ENCODE measurements at places on chromosomes 6 and 20. TPM values are rescaled to one million over a fixed set of nuclear protein-coding genes. Genes with fewer than 3 reads are reported as not detected.

DNA sequence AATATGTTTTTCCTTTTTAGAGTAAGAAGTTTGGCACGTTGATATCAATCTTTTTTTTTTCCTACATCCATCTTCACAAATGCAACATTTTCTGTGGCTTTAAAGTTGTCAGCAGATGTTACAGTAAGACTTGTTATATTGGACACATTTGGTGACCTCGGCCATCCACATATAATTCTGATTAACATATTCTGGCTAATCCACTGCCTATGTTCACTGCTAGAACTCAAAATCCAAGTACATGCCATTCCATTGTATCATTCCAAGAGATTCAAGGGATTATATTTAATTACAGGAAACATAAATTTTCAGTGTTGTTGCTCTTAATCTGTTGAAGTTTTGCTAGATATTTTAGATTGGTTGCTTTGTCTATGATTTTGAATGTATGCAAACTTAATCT lies 367.6 kb downstream of the TENT5A start:
- no peak for DNase-seq

DNA sequence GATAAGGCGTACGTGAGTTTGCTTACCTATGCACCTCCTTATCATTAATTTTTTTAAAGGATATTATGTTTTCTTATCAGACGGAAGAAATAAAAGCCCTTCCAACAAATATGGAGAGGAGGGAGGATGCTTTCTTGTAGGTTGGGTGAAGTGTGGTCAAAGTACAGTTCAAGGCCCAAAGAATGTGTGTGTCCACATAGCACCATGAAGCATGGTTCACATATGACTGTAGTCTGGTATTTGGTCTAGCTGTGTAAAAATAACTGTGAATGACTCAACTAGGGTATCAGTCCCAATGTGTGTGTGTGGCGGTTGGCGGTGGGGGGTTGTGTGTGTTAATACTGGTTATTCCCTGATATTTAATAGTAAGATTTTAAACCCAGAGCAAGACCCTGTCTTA lies 212.7 kb downstream of the TMEM242 start:
- DNase-seq = no peak

DNA sequence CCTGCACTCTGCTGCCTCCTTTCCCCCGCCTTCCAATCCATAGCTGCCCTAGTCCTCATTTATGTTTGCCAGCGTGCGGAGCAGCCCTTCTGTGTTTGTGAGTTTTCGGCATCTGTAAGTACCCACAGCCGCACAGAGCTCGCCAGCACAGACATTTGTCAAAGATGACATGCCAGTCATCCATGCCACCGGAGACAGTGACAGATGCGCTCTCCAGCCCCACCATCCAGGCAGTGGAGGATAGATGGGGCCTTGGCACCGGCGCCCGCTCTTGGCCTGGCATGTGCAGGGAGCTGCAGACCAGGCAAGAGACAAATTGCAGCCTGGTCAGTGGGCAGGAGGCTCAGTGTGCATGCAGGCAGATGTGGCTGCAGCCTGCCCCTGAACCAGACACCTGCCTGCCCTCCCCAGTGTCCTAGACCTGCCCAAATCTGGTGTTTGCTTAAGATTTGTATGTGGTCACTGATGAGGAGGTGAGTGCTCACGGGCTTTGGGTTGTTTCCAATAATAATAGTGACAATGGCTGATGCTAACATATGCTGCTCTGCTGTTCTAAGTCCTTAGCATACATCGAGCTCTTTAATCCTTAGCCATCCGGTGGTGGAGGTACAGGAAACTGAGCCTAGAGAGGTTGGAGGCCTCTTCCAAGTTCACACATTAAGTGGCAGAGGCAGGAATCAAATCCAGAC lies 78.1 kb downstream of the UNC5CL start:
- DNase-seq = no peak

DNA sequence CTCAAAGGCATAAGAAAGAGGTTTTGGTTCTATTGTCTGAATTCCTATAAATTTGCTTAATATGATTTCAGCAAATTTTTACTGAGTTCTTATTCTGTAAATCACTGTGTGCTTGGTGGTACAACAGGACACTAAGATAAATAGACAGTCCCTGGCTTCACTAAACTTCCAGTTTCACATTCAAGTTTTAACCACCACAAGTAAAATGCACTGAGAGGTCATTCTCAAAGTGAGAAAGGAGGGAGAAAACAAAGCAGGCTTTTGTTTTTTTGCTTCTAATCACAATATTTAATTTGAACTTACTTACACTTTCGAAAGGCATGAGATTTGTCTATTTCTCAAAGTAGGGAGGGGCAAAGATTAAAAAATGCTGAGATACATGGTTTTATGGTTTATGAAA lies 445.7 kb downstream of the CDC5L start:
- no peak for DNase-seq

MAD2L1BP gene
- 48.2 TPM for total RNA-seq

DNA sequence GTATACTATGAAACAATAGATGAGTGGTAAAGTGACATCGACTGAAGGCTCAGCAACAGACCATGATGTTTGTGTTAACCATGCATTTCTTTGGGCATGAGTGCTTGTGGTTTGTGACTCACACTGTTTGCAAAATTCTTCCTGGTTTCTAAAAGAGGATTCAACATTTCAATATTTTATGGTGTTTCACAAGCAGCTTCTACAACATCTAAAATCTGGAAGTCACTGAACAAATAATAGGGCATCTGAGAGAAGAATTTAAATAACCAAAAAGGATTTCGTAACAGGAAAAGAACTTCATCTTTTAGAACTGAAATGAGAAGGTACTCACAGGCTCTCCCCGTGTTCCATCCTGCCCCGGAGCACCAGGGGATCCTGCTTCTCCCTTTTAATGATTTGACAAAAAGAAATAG lies 146.2 kb downstream of the COL21A1 start:
- DNase-seq = peak; percentile 34

TCP11 gene
- total RNA-seq = not detected

DNA sequence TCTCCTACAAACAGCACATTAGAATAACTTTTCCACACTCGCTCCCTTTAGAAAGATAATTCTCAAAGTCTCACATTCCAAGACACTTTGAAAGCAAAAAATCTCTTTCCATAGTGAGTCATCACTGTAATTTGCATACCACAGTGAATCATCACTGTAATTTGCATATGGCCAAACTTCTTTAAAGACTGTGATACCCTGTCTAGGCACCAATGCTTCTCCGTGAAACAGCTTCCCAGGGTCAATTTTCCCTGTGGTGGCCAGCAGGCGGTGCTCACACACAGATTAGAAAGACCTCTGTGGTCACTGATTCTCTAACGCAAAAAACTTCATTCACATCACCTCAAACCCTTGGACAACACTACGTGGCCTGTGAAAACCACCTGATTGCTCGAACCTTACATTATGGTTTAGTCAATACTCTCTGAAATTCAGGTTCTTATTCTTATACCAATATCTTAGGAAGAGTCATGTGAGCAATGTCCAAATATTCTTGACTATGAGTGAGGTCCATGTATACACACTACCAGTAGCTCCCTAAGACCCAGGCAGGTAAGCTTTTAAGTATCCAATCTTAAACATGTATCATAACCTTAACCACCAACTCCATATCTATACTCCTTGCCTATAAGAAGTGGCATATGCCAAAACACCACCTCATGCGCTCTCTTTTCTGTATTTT lies 78.5 kb upstream of the PHACTR1 start:
- DNase-seq = peak; percentile 66

DNA sequence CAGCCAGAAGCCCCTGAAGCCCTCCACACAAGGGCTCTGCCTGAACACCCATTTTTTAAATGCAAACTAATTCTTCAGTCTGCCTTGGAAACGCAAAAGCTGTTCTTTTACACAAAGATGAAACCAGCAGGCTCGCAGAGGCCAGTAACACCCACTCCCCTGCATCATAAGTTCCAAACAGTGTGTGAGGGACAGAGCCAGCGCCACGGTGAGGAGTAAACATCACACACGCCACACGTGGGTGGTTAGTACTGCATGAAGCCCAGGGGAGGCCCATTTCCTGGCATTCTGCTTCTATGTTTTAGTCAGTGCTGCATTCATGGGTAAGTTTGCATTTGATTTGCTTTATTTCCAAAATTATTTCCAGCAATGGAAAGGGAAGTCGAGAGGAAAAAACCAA lies 217.7 kb upstream of the RIN2 start:
- DNase-seq = no peak

PACRG gene
- not detected for total RNA-seq

GRCh38 chr6:146871611-146872425 lies 273.0 kb downstream of the ADGB start:
- DNase-seq = peak; percentile 21

DNA sequence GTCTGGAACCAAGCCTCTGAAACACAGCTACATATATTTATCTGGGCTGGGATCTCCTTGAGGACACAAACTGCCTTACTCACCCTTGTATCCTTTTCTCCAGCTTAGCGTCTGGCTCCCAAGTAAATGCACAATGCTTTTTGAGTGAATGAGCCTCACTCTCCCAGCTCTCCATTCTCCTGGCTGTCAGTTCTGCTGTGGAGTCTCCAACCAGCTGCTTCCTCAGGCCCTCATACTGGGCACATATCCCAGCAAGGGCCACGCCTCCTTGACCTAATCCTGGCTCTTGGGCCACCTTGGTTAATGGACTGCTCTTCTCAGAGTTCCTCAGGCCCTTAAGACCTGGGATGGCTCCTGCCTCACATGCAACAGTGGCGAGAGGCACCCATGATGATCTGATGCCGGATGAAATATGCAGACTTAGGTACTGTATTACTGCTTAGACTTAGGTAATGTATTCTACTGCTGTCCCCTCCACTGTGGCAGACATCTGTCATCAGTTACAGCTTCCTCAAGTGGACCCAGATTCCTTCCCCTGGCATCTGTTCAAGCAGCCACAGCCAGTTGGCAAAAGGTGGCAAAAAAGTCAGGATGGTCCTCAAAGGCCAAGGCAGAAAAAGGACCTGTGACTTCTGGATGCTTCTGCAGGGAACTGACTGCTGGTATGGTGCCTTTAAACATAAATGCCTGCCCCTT lies 16.5 kb downstream of the SNHG17 start:
- no peak for DNase-seq

MCCD1 gene
- total RNA-seq = not detected

GRCh38 chr6:166683477-166683876 lies 56.4 kb upstream of the RPS6KA2 start:
- DNase-seq = no peak

- DNase-seq = peak; percentile 93
Observed at GRCh38 chr20:38173237-38174156, 8.4 kb upstream of the TGM2 start.

DNA sequence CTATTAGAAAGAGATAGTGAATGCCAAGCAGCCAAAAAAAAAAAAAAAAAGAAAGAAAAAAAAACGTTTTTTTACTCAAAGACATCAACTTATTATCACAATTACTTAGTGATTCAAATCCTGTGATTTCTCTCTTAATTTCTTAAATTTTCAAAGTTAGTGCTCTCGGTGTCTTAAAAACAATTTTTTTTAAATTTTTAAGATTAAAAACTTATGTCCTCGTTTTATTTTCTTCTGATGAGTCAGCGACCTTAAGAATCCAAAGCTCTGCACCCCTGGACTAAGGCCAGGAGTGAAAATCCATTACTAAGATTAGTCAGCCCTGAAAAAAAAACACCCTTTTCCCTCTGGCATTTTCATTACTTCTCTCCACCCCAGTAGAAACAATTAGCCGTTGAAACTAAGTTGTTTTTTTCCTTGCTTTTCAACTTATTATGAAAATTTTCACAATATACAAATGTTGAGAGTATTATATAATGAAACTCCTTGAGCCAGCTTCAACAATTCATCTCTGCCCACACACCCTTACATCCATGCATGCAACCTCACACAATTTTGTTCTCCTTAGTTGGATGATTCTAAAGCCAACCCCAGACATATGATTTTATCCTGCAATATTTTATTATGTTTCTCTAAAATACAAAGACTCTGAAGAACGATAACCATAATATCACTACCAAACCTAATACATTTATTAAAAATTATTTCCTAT lies 85.6 kb upstream of the CARMIL1 start:
- peak; percentile 76 for DNase-seq

ZSCAN12 gene
- 5.2 TPM for total RNA-seq

- peak; percentile 48 for DNase-seq
Observed at GRCh38 chr6:28683945-28684538, 158.4 kb downstream of the GPX5 start.

- DNase-seq = no peak
Observed at GRCh38 chr6:106177786-106178185, 91.7 kb downstream of the PRDM1 start.

PPP1R3D gene
- 17.9 TPM for total RNA-seq

DNA sequence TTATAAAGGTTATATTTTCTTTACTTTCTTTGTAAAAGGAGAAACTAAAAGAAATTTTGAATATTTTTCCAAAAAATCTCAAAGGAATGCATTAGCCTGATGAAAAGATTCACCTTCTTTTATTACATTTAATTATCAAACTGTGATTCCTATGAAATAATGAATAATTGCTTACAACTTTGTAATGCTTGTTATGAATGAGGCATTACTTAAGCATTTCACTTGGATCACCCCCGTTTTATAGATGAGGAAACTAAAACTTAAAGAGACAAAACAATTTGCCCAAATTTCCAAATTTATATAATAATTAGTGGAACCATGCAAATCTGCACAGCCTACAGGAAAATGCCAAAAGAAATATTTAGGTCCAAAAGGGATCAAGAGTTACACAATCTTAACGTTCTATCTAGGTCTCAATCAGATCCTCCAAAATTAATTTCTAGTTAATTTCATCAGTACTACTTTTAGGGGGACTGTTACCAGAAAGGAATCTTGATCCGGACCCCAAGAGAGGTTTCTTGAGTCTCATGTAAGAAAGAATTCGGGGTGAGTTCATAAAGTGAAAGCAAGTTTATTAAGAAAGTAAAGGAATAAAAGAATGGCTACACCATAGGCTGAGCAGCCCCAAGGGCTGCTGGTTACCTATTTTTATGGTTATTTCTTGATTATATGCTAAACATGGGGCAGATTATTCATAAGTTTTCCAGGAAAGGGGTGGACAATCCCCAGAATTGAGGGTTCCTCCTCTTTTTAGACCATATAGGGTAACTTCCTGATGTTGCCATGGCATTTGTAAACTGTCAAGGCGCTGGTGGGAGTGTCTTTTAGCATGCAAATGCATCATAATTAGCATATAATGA lies 288.0 kb downstream of the ADGB start:
- no peak for DNase-seq

MEP1A gene
- total RNA-seq = not detected

- DNase-seq = peak; percentile 46
Observed at GRCh38 chr20:36273414-36274180, 32.5 kb upstream of the DLGAP4 start.

- DNase-seq = no peak
Observed at GRCh38 chr6:119210596-119210995, 132.1 kb upstream of the FAM184A start.

DNA sequence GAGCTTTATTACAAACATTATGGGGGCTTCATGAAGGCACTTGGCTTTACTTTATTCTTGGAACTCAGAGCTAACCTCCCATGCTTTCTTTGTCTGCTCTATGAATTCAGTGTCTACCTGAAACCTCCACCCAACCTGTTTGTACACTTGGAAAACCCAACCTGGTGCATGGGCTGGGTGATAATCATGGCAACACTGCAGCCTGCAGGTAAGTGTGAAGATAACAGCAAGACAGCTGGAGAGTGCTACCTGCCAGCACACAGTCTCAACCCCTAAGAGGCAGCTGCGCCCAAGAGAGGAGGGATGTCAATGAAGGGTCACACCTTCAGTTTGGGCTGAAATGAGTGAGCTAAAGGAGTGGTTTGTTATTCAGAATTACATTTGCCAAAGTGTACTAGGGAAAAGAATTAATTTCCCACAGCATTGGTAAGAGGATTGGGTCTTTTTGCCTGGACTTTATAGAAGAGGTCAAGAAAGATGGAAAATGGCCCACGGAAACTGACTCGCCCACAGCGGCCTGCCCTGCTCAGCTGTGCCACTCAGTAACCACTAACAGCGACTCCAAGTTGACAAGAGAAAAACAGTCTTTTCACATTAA lies 24.4 kb downstream of the FOXQ1 start:
- peak; percentile 73 for DNase-seq

Data from Calu3 (cell line).